Activated T-helper 2 cell treated with anti-CD3 and anti-CD28 coated beads, Interferon-gamma antibody, Interleukin-2, Interleukin-4, amounts not matched to agents 10 μg/mL and 5 μg/mL and 100 μg/mL, durations not matched to agents 14 hours and 24 hours and 36 hours (primary cell): ENCODE measurements at places on chromosomes 5 and 9.

- no peaks in the 10 kb centered on the region for H3K4me1 ChIP-seq
- H3K36me3 ChIP-seq: no peaks in the 10 kb centered on the region
- H3K27ac ChIP-seq: no peak overlapping the region
- H3K4me3 ChIP-seq: no peak overlapping the region
Measured at GRCh38 chr5:130126746-130127145, 222.5 kb downstream of the CHSY3 start.

DNA sequence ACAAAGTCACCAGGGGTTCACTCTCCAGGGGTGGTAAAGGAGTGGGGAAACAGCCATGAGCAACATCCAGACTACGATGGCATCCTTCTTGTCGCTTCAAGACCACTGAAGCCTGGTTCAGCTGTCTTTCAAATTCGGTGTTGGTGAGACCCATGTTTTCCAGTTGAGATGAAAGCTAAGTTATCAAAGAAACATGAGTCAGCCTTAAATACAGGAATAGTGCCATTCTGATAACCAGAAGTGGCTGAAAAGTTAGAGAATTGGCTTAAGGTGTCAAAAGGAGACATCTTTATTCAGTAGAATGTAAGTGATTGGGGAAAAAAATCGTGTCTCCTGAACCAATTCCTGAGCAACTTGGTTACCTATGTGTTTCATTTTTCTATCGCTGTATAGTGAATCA is 7.0 kb upstream of the CARD19 start:
- no peak overlapping the region for H3K4me3 ChIP-seq
- no peaks in the 10 kb centered on the region for H3K27me3 ChIP-seq
- peaks cover 36% of the 10 kb centered on the region for H3K4me1 ChIP-seq

DNA sequence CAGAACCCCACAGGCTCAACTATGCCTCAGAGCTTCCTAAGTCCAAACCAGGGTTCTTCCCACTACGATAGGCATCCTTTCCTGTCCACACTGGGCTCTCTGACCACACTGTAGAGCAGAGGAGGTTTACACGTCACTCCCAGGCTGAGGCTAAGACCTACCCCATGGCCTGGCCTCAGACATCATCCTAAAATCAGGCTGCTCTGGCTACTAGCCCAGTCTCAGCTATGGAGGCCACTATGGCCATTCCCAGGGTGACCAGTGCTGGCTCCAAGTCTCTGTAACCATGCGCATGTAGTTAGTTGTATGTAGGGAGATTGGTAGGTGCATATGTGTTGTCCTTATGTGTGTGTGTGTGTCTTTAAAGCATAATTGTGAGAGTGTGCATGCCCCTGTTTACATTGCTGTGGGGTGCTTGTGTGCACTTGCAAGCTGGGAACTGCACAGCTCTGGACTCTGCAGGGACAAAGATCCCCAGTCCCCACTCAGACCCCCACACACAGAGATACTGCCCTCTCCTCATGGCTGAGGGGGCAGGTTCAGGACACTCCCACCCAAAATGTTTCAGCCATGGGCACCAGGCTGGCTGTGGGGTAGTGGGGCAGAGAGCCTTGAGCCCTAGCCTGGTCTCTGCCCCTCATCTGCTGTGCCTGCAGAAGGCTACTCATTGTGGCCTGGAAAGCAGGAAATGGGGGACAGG is 12.3 kb downstream of the PDLIM4 start:
- DNase-seq: no peak
- H3K27ac ChIP-seq: no peak overlapping the region
- no peaks in the 10 kb centered on the region for H3K36me3 ChIP-seq
- peaks cover 8% of the 10 kb centered on the region for H3K4me1 ChIP-seq
- no peak overlapping the region for H3K4me3 ChIP-seq

GRCh38 chr5:116699332-116699731 is 124.7 kb upstream of the SEMA6A start:
- no peak for DNase-seq
- H3K36me3 ChIP-seq: no peaks in the 10 kb centered on the region
- no peaks in the 10 kb centered on the region for H3K4me1 ChIP-seq
- H3K4me3 ChIP-seq: no peak overlapping the region

- peaks cover 3% of the 10 kb centered on the region for H3K36me3 ChIP-seq
- H3K4me1 ChIP-seq: peaks cover 46% of the 10 kb centered on the region
- H3K27me3 ChIP-seq: no peaks in the 10 kb centered on the region
- H3K4me3 ChIP-seq: no peak overlapping the region
Measured at GRCh38 chr5:143592648-143593047, 189.2 kb upstream of the NR3C1 start.

DNA sequence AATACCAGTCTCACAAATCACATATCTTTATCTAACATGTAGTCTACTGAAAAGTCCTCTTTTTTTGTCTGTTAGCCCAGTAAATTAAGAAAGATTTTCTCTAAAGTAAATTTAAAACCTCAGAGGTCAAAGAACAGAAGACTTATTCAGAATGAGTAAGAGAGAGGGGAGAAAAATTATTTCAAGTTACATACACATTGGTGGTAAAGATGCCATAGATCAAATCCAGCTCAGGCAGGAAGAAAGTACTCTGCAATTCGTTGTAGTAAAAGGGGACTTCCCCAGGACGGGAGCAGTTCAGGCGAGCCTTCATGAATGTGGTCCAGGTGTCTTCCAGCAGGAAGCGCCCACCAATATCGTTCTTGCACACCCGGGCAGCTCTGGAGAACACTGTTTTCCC is 344.1 kb downstream of the SEMA5A start:
- no peaks in the 10 kb centered on the region for H3K36me3 ChIP-seq
- H3K4me1 ChIP-seq: no peaks in the 10 kb centered on the region
- no peak overlapping the region for H3K27ac ChIP-seq

- DNase-seq: no peak
- no peak overlapping the region for H3K4me3 ChIP-seq
- no peaks in the 10 kb centered on the region for H3K36me3 ChIP-seq
- no peak overlapping the region for H3K27ac ChIP-seq
- no peaks in the 10 kb centered on the region for H3K27me3 ChIP-seq
Measured at GRCh38 chr9:80646211-80646610, 1043.1 kb downstream of the TLE1 start.

DNA sequence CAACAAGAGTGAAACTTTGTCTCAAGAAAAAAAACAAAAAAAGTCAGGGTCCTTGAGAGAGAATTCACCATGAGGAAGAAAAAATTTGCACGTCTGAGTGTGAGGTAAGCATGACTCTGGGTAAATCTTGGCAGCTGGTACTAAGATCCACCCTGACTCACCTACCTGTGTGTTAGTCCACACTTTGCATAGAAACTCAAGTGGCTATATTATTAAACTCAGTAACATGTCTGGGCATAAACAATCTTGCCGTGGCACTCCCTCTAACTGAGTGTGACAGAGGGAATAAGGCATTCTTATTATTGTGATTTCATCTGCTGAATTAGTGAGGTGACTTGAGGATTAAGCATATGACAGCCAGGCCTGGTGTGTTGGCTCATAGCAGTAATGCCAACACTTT is 259.4 kb upstream of the VLDLR start:
- H3K4me3 ChIP-seq: no peak overlapping the region
- DNase-seq: no peak
- H3K27ac ChIP-seq: no peak overlapping the region
- H3K27me3 ChIP-seq: peaks cover 2% of the 10 kb centered on the region

DNA sequence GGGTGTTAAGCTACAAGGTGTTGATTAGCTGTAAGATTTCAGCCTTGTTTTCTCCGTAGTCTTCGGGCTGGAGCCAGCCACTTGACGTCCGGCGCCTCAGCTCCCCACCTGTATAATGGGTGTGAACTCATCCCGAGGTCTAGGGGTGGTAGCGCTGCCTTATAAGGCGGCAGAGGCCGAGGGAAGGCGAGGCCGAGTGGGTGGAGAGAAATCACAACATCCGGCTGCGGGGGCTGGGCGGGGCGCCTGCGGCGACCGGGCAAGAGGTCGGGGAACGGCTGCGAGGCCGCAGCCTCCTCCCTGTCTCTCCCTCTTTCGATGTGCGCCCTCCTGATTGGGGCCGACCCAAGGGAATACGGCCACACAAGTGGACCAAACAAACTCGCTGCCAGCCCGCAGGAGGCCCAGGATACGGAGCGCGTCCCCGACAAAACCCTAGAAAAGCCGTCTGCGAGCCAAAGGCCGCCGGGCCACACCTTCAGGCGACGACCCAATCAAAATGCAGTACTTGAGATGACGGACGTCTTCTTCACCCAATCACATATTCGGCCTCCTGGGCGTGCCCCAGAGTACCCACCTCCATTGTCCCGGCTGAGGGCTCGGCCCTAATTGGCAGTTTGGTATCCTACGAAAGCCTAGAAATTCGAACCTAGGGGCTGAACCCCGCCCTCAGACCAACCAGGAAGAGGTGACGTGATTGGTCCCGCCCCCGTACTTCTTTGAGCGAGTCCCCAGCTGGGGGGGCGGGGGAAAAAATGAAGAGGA is 493 bp upstream of the GRK6 start:
- H3K4me1 ChIP-seq: peaks cover 46% of the 10 kb centered on the region
- H3K36me3 ChIP-seq: peaks cover 36% of the 10 kb centered on the region
- no peaks in the 10 kb centered on the region for H3K27me3 ChIP-seq

- no peak for DNase-seq
- no peak overlapping the region for H3K27ac ChIP-seq
- H3K4me1 ChIP-seq: no peaks in the 10 kb centered on the region
- H3K27me3 ChIP-seq: peaks cover 17% of the 10 kb centered on the region
- no peaks in the 10 kb centered on the region for H3K36me3 ChIP-seq
- H3K4me3 ChIP-seq: no peak overlapping the region
Measured at GRCh38 chr5:168971100-168971499, 329.8 kb downstream of the SLIT3 start.

GRCh38 chr5:139342423-139342723 is 719 bp downstream of the PAIP2 start:
- peak overlapping the region; percentile 98 for H3K27ac ChIP-seq
- H3K27me3 ChIP-seq: no peaks in the 10 kb centered on the region
- H3K4me3 ChIP-seq: peak overlapping the region; percentile 93
- DNase-seq: no peak

GRCh38 chr5:31329715-31330114 is 136.2 kb downstream of the CDH6 start:
- no peak overlapping the region for H3K4me3 ChIP-seq
- no peaks in the 10 kb centered on the region for H3K4me1 ChIP-seq
- H3K36me3 ChIP-seq: no peaks in the 10 kb centered on the region
- no peak for DNase-seq
- no peaks in the 10 kb centered on the region for H3K27me3 ChIP-seq
- no peak overlapping the region for H3K27ac ChIP-seq

DNA sequence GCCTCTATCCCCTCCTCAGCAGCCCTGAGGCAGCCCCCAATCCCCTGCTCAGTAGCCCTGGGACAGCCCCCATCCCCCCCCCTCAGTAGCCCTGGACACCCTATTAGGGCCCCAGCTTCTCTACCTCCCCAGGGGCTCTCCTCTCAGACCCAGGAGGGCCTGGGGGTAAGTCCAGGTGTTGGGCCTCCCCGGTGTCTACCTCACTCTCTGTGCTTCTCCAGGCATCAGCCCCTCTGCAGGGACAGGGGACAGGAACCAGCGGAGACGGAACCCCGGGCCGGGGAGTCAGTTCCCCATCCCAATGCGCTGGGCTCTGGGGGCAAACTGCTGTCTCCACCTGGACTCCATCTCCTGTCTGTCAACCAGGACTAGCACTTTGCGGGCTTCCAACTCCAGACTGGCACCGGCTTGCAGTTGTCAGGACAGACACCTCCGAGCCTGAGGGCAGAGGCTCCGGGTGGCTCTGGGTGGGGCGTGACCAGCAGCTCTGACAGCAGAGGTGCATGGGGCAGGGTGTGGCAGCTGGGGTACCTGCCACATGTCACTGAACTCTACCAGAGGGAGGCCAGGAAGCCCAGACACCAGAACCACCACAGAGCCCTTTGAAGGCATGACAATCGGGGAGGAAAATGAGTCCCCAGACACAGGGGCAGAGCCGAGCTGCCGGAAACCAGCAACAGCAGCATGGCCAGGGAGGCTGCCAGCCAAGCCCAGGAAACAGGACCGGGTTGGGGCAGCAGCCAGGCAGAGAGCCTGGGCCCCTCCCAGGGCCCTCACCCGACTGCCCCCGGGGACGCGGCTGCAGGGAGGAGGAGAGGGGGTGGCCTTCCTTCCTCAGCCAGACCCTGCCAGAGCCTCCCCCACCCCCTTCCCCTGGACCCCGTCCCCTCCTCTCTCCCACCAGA is 17.7 kb upstream of the UBAC1 start:
- H3K36me3 ChIP-seq: no peaks in the 10 kb centered on the region
- H3K27me3 ChIP-seq: peaks cover 4% of the 10 kb centered on the region
- no peak for DNase-seq

DNA sequence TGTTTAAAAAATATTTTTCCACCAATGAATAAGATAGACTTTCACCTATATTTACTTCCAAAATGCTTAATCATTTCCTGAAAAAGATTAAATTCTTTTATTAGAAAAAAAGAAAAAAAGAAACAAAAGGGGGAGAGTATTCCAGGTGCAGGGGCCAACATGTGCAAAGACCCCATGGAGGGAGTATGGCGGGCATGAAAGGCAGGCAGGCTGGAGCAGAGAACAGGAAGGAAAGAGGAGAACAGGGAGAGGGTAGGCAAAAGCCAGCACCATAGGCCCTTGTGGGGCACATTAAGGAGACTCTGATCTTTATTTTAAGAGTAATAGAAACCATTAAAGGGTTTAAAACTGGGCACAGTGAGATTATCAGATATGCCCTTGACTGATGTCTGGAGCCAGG is 16.5 kb upstream of the SAP30L start:
- no peak for DNase-seq
- H3K4me3 ChIP-seq: no peak overlapping the region
- H3K27me3 ChIP-seq: no peaks in the 10 kb centered on the region
- H3K36me3 ChIP-seq: peaks cover 46% of the 10 kb centered on the region

- H3K36me3 ChIP-seq: no peaks in the 10 kb centered on the region
- no peak overlapping the region for H3K27ac ChIP-seq
Measured at GRCh38 chr5:152349683-152350526, 55.2 kb downstream of the NMUR2 start.

DNA sequence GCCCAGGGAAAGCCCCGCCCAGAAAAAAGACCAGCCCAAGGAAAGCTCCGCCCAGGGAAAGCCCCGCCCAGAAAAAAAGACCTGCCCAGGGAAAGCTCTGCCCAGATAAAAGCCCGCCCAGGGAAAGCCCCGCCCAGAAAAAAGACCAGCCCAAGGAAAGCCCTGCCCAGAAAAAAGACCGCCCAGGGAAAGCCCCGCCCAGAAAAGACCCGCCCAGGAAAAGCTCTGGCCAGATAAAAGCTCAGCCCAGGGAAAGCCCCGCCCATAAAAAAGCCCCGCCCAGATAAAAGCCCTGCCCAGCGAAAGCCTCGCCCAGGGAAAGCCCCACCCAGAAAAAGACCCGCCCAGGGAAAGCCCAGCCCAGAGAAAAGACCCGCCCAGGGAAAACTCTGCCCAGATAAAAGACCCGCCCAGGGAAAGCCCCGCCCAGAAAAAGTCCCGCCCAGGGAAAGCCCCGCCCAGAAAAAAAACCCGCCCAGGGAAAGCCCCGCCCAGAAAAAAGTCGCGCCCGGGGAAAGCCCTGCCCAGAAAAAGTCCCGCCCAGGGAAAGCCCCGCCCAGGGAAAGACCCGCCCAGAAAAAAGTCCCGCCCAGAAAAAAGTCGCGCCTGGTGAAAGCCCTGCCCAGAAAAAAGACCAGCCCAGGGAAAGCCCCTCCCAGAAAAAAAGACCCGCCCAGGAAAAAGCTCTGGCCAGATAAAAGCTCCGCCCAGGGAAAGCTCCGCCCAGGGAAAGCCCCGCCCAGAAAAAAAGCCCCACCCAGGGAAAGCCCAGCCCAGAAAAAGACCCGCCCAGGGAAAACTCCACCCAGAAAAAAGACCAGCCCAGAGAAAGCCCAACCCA is 11.9 kb downstream of the GRIN1 start:
- no peak overlapping the region for H3K4me3 ChIP-seq
- peaks cover 8% of the 10 kb centered on the region for H3K27me3 ChIP-seq
- H3K27ac ChIP-seq: peak overlapping the region; percentile 30
- H3K36me3 ChIP-seq: no peaks in the 10 kb centered on the region

- H3K4me3 ChIP-seq: peak overlapping the region; percentile 99
- no peaks in the 10 kb centered on the region for H3K27me3 ChIP-seq
- peaks cover 37% of the 10 kb centered on the region for H3K4me1 ChIP-seq
- DNase-seq: peak; percentile 21
- peak overlapping the region; percentile 98 for H3K27ac ChIP-seq
Measured at GRCh38 chr5:10355071-10355889, 1.8 kb downstream of the MARCHF6 start.
